ENCODE measurements at places on chromosomes 7 and 10.

- no peak for DNase-seq
Measured at GRCh38 chr7:49645296-49645695, 128.1 kb upstream of the VWC2 start.

DNA sequence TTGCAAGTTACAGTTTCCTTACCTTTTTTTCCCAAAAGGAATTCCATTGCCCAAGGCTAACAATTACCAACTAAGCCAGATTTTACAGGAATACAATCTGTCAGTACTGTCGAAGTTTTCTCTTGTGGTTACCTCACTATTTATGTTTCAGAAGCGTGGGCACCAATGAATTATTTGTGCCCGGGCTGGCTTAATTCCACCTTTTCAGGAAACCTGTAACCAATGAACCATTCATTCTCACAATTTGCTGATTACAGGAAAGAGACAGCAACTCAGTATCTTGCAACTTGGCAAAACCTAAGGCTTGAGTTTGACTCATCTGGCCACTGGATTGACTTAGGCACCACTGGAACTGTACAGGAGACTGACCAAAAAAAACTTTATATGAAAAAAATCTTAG lies 485.6 kb downstream of the INHBA start:
- DNase-seq, result no peak

- DNase-seq, result no peak
Measured at GRCh38 chr10:132399117-132400035, 2.4 kb downstream of the PWWP2B start.

- DNase-seq, result no peak
Measured at GRCh38 chr7:42493436-42494198, 256.6 kb upstream of the GLI3 start.

- no peak for DNase-seq
Measured at GRCh38 chr7:94266238-94266644, 128.5 kb upstream of the COL1A2 start.

DNA sequence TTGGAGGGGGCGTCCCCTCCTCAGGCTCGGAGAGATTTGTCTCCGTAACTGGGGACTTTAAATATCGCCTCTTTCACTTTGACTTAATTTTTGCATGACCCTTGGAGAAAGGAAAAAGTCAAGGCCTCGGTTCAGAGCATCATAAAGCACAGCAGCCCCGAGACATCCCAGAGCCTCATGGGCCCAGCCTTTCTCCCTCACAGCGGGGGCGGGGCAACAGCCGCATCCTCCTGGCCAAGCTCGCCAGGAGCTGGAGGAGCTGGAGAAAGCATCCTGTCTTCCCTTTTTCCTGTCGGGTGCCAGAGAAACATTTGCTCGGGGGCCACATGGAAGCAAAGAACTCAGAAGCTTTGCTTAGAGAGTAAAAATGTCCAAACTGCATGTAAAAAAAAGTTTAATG lies 43.6 kb upstream of the DPYSL4 start:
- DNase-seq, result no peak

GRCh38 chr7:47333959-47334358 lies 248.0 kb downstream of the TNS3 start:
- no peak for DNase-seq
